A673 (cell line): ENCODE measurements at places on chromosomes 7 and 10. TPM values are rescaled to one million over a fixed set of nuclear protein-coding genes. Genes with fewer than 3 reads are reported as not detected.

The ITGA8 gene
- 0.07 TPM in 1 of 2 replicates, not detected in the other for total RNA-seq

DNA sequence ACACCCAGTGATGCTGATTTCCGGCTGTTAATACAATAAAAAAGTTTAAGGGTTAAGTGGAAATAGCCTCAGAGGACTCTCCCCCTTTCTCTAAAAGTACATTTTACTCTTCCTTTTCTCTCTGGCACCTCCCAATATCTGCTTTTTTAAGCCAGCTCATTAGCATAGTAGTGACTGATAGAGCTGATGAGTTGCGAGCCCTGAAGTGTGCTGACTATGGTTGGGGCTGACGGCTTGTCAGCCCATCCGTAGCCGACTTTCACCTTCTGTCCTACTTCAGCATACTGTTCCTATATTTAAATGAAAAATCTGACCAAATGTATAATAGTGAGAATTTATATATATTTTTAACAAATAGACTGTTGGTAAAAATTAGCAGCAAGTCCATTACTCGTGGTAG, 80.0 kb downstream of the SHH start:
- DNase-seq = no peak

- no peak for DNase-seq
Measured at GRCh38 chr10:116848032-116848943, 1.0 kb upstream of the ENO4 start.

- no peak for DNase-seq
Measured at GRCh38 chr10:66880292-66880691, 45.5 kb upstream of the LRRTM3 start.

The TMEM243 gene
- total RNA-seq = 24.5 and 25.8 TPM in 2 replicates

DNA sequence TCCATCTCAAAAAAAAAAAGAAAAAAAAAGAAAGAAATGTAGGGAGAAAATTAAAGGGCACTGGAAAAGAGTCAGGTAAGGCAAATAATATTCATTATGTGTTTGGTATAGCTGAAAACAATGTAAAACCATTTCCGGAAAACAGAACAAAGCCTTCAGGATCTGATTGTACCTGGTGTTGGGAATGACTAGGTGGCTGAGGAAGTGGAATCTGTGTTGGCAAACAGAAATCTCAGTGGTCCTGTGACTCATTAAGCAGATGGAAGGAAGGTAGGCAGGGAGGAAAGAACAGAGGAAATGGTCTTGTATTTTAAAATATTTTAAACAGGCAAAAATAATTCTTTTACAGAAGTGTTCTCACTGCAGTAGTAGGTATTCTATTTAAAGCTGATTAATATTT, 55.7 kb upstream of the GATA3 start:
- DNase-seq = no peak

The TMEM26 gene
- total RNA-seq = not detected in 2 replicates

The EPHB6 gene
- total RNA-seq = 0.22 and 0.49 TPM in 2 replicates

The SFTPA1 gene
- not detected in 2 replicates for total RNA-seq
